ENCODE measurements at places on chromosomes 7 and 10. TPM values are rescaled to one million over a fixed set of nuclear protein-coding genes. Genes with fewer than 3 reads are reported as not detected.

DNA sequence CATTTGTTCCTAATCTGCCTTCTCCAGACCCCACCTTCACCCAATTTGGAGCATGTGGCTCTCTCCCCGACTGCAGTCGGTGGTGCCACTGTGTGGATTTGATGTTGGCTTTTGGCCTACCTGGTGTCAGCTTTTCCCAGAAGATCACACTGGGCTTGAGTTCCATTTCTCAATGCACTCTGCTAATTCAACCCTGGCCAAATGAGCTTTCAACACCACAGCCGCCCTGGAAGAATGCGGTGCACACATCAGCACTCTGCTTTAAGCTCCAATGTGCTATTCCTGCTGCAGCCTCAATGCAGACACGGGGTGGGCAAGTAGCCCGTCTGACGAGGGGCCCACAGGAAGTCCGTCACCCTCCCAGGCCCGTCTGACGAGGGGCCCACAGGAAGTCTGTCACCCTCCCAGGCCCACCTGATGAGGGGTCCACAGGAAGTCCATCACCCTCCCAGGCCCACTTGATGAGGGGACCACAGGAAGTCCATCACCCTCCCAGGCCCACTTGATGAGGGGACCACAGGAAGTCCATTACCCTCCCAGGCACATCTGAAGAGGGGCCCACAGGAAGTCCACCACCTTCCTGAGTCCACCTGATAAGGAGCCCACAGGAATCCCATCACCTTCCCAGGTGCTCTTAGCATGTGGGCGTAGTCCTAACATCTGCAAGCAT, 64.4 kb downstream of the ASB13 start:
- no peak for DNase-seq

The SPAM1 gene
- total RNA-seq = not detected

The SPDYE9 gene
- total RNA-seq = not detected

The IRF5 gene
- 2.2 TPM for total RNA-seq

GRCh38 chr7:31126976-31127375, 74.9 kb downstream of the ADCYAP1R1 start:
- no peak for DNase-seq

GRCh38 chr10:44065788-44066526, 318.9 kb downstream of the CXCL12 start:
- no peak for DNase-seq

DNA sequence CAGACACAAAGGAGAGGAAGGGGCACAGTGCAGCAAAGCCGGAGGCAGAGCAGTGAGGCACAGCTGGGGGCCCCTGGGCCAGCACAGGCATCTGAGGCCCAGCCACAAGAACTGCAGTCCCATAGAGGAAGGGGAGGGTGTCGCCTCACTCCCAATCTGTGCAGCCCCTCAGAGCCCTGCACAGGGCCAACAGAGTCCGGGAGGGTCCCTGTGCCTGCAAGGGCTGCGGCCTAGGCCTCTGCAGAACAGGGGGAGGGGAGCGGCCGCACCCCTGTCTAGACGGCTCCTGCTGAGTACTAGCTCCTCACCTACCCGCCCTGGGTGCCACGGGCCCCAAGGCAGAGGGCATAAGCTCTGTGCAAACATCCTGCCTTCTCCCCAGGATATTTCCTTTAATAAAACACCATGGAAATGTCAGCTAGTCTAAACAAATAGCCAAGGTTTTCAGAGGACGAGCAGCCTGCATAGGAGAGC, 32.4 kb upstream of the RET start:
- DNase-seq = peak; percentile 2

The TWIST1 gene
- 1.3 TPM for total RNA-seq

GRCh38 chr10:12774204-12774894, 227.2 kb downstream of the CCDC3 start:
- no peak for DNase-seq

DNA sequence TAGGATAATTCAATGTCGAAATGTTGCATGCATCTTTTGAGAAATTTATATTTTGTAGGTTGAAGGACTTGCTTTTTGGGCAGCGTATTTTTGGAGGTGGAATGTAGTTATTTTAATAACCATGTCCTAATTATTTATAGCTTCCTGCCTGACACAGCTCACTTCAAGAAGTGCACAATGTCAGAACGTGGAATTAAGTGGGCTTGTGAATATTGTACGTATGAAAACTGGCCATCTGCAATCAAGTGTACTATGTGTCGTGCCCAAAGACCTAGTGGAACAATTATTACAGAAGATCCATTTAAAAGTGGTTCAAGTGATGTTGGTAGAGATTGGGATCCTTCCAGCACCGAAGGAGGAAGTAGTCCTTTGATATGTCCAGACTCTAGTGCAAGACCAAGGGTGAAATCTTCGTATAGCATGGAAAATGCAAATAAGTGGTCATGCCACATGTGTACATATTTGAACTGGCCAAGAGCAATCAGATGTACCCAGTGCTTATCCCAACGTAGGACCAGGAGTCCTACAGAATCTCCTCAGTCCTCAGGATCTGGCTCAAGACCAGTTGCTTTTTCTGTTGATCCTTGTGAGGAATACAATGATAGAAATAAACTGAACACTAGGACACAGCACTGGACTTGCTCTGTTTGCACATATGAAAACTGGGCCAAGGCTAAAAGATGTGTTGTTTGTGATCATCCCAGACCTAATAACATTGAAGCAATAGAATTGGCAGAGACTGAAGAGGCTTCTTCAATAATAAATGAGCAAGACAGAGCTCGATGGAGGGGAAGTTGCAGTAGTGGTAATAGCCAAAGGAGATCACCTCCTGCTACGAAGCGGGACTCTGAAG, 620 bp downstream of the ZRANB1 start:
- DNase-seq = no peak

GRCh38 chr10:64011912-64012714, 490.9 kb downstream of the REEP3 start:
- DNase-seq = no peak

- DNase-seq = no peak
Measured at GRCh38 chr7:52925332-52925731, 110.1 kb upstream of the POM121L12 start.

DNA sequence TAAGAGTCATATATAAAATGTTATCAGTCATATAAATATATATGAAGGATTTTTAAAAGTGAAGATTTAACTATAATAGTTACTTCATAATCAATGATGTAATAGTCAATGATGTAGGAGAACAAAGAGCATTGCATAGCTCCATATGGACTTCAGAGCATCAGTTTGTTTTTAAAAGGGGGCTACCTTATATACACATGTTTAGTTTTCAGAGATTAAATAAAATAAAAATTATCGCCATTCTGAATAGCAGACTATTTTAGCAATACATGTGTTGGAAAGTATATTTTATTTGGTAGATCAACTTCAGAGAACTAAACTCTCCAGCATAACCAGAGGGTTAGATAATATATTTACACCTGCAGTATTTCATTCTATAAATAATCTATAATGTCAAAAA, 29.1 kb upstream of the EPC1 start:
- no peak for DNase-seq

The PDE6C gene
- not detected for total RNA-seq

The OR2A14 gene
- total RNA-seq = not detected

GRCh38 chr10:47323636-47324296, 1.5 kb downstream of the GDF2 start:
- DNase-seq = no peak

The HOXA10 gene
- not detected for total RNA-seq

GRCh38 chr10:58867683-58868082, 308.8 kb upstream of the PHYHIPL start:
- DNase-seq = no peak

The PSMC2 gene
- total RNA-seq = 111 TPM

The CALN1 gene
- total RNA-seq = not detected

GRCh38 chr7:106553446-106553836, 107.5 kb downstream of the CCDC71L start:
- DNase-seq = no peak

- DNase-seq = peak; percentile 24
Measured at GRCh38 chr10:7666253-7667023, at the start of gene ITIH5. ITIH5 (minus strand) TSS chr10:7666966; CDS start chr10:7666892, 74 bp downstream.
